Thyroid gland (tissue), 4 donors: ENCODE measurements at places on chromosomes 3 and 15. TPM values are rescaled to one million over a fixed set of nuclear protein-coding genes. Genes with fewer than 3 reads are reported as not detected.

MME gene
- 9.1 TPM for total RNA-seq

CX3CR1 gene
- 0.27 TPM for total RNA-seq

ZNF197 gene
- 25.5 TPM for total RNA-seq

TRANK1 gene
- total RNA-seq, result 26.3 TPM

TGM5 gene
- not detected for total RNA-seq

COL7A1 gene
- total RNA-seq, result 0.34 TPM

CCDC71 gene
- total RNA-seq, result 57.7 TPM

SERPINI2 gene
- total RNA-seq, result not detected

THRB gene
- 11.1 TPM for total RNA-seq

TMC3 gene
- 0.40 TPM for total RNA-seq

LRRC31 gene
- not detected for total RNA-seq

GOLGA6A gene
- total RNA-seq, result not detected

MESD gene
- total RNA-seq, result 74.6 TPM

P2RY14 gene
- total RNA-seq, result 9.5 TPM

RRP9 gene
- total RNA-seq, result 7.3 TPM

SOX14 gene
- total RNA-seq, result not detected

POLQ gene
- 0.10 TPM for total RNA-seq

HMG20A gene
- total RNA-seq, result 44.9 TPM

PLA1A gene
- total RNA-seq, result 3.1 TPM

CLDN11 gene
- total RNA-seq, result 6.6 TPM

SCN11A gene
- total RNA-seq, result 0.13 TPM

FBXL22 gene
- 3.2 TPM for total RNA-seq

SCAANT1 gene
- total RNA-seq, result not detected

SEMA3F gene
- 43.9 TPM for total RNA-seq
